OCI-M1 (cell line): ENCODE measurements at places on chromosomes 7 and 10.

DNA sequence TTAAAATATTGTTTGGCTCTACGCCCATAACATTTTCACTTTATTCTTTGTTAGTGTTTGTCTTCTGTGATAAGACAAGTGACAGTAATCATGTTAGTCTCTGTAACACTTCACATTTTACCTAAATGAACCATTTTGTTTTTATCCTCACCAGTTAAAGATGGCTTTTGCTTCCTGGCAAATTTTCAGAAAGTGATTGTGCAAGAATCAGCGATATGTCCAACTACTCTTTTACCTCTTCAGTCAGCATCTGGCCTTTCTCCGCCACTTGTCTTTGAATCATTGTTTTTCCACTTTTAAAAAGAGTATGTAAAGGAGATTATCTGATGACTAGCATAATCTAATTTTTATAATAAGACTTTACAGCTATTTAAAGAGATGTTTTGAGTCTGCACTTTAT is 3.5 kb downstream of the DGKB start:
- DNase-seq = no peak

DNA sequence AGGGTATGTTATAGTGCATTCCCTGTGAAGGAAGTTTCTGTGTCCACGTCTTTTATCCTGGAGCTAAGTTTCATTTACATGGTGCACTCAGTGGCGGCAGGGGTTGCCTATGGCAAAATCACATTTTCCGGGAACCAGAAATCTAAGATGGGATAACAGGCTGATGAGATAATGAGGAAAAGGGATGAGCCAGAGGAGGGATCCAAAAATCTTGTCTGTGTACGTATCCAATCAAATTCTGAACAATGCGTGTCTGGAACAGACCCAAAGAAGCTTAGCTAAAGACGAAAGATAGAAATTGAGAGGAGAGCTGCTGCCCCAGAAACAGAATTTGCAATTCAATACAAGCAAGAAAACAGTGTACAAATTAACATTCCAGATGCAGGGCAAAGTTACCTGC is 16.1 kb downstream of the LANCL2 start:
- DNase-seq = no peak

DNA sequence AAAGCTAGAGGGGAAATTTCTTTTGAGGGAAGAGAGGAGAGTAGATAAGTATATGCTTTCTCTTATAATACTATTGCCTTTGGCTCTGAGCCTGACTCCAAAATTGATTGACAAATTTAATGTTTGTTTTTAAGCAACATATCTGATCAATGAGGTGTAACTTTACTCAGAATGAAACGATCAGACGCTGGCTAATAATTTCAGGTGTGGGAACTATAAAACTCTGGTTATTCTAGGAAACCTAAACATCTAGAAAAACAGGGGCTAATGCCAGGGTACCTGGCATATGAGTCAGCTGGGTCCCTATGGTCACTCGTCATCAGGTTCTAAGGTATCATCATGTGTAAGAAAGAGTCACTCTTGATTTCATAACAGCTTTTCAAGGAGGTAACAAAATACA is 139.7 kb downstream of the ATE1 start:
- DNase-seq = no peak

- peak; percentile 63 for DNase-seq
Measured at GRCh38 chr10:73910764-73911552, at the start of gene PLAU. Gene PLAU (plus strand): TSS chr10:73911132. CDS start chr10:73911556, 424 bp downstream.

DNA sequence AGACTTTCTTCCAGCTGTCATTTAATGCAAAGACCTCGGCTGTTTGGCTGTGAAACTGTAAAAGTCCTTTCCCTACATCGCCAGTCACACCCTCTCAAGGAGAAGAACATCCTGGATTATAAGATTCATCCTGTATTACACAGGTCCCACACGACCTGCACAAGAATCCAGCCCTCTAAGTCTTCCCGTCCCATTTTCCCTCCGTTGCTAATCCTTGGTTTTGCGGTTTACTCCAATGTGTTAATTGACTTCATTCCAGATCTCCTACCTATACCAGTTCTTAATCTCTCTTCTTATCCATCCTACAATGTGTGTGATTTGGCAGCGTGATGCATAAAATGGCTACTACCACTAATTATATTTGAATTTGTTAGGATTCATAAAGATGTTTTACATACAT is 110.4 kb downstream of the COL28A1 start:
- no peak for DNase-seq

GRCh38 chr7:47478017-47478344 is 103.9 kb downstream of the TNS3 start:
- no peak for DNase-seq

DNA sequence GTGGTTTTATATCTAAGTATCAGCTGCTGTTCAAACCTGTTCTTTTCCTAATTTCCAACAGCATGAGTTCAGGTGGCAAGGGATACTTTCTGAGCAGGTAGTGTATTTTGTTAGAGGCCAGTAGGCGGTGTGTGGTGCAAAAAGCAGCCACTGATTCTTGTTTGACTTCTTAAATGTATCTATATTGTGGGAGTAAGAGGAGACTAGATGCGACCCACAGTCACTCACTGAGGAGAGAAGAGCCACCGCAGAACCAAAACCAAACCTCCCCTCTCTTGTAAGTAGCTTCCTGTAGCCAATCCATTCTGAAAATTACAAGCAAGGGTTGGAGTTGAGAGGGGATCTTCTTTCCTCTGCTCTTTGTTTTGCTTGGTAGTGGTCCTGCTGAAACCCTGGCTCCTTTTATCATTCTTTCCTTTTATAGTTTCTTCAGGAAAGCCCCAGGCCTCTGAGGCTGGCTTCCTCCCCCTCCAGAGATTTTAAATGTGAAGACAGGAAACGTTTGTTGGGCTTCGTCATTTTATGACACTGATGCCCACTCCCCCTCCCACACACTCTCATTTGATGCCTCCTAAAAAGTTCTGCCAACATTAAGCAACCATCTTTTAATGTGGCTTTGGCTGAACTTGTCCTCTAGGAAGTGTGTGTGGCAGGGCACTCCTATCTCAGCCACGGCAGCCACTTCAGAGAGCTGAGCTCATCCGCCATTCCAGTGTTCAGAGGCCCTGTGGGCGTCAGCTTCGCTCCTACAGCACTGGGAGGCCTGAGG is 566.0 kb downstream of the SUGCT start:
- no peak for DNase-seq

DNA sequence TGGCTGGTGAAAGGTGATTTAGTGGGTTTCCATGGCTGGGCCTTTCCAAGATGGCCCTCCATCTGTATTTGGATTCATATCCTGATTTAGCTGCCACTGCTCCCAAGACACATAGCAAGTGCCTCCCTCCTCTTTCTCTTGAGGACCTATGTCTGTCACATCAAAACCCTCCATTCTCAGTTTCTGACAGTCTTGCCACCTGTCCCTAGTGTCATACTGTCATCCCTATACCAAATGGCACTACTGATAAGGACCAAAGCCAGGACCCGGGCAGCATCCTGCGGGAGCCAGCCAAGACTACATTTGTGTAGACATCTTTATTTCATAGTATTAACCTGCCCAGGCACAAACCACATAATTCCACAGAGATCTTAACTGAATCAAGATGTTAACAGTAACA is 34.8 kb downstream of the PNLIPRP2 start:
- DNase-seq = no peak

- DNase-seq = no peak
Measured at GRCh38 chr7:29480451-29480850, 83.2 kb upstream of the PRR15 start.

DNA sequence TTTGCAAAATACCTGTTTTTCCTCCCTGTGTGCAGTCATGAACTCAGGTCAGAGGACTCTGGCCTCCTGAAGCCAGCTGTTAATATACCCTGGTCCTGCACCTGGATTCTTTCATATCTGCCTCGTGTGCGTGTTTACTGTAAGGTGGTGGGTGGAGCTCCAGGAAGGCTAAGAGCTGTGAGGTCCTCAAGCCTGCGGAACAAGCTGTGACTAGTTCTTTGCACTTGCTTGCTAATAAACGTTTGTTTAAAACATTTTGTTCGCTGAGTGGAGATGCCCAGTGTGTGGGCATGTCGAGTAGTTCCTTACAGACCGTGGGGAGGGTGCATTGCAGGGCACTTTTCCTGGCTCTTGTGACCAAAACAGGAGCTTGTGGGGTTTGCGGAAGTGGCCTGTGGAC is 139.0 kb downstream of the DOCK1 start:
- DNase-seq = no peak
